ENCODE measurements at places on chromosomes 3 and 15.

DNA sequence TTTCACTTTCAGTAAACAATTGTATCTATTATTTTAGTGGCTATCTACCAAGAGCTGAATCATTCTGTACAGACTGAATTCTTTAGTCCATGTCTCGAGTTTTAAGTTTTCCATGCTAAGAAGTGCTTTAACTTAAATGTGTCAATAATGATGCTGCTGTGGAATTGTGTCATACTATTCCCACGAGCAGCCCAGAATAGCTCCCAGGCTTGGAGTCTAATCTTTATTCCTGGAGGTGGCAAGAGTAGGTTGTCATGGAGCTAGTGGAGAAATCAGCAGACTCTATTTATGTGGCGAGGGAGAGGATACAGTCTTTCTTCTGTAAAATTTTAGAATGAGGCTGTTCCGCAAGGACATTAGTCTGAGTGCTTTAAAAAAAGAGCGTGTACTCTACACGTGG is 207.2 kb downstream of the ROBO2 start:
- DNase-seq = no peak

- DNase-seq = no peak
Observed at GRCh38 chr3:177973241-177973840, 562.9 kb upstream of the KCNMB2 start.

DNA sequence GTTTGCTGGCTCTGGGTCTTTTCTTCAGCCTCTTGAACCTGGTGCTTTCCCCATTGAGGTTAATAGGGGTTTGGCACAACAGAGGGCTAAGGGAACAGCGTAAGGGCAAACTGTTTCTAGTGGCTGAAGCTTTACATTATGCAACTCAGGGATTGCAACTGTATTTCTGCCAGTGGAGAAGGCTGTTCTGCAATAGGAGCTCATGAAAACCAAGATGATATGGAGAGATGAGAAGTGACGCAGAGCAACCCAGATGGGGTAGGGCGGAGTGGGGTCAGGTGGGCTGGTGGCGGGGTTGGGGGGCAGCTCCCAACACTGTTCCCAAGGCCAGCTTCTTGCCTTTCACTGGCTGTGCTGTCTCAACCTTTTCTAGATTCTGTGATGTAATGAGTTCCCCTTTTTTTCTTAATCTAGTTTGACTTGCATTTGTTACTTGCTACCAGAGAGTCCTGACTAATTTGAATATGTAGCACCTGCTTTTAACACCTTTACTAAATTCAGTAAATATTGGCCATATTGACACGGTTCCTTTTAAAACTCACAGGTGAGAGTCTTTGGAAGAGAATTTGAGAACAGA is 7.2 kb downstream of the GXYLT2 start:
- DNase-seq = no peak

DNA sequence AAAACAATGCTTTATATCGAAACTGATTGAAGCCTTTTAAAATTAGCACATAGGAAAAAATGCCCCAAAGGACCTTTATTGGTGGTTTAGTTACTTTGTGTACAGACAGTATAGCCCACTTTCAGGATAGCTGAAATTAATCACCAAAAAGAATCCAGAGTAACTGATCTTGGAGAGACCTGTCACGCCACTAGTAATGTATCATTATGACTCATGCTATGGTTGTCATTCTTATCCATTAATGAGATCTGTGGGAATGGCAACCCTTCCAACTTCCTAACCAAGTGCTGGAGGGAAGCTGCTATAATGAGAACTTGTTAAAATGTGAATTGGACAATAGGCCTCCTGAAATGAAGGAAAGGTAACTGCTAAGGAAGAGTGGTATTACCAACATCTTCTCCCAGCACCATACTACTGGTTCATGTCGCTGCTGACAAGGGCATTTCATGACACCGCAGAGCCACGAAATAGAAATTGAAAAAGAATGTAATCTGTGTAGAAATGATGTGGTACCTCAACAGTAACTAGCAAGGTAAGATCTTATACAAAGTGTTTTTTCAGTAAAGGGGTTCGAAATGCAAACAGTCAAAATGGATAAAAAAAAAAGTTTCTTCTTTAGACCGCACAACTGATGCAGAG is 7.1 kb upstream of the EMC4 start:
- no peak for DNase-seq

GRCh38 chr3:30577788-30578187 is 28.6 kb upstream of the TGFBR2 start:
- no peak for DNase-seq

- DNase-seq = no peak
Observed at GRCh38 chr3:168620854-168621253, 525.1 kb upstream of the GOLIM4 start.

GRCh38 chr3:68893600-68894239 is 38.6 kb downstream of the TAFA4 start:
- DNase-seq = peak; percentile 49

GRCh38 chr3:48107227-48107626 is 81.0 kb downstream of the CDC25A start:
- no peak for DNase-seq

- no peak for DNase-seq
Observed at GRCh38 chr3:126104028-126104635, 20.2 kb upstream of the SLC41A3 start.

- DNase-seq = no peak
Observed at GRCh38 chr3:133805384-133805701, 272 bp upstream of the SRPRB start.

- DNase-seq = no peak
Observed at GRCh38 chr3:45599984-45600650, 5.6 kb downstream of the LIMD1 start.

GRCh38 chr3:3552761-3553160 is 246.5 kb upstream of the LRRN1 start:
- DNase-seq = no peak

GRCh38 chr15:65329288-65329983 is 25.0 kb downstream of the RNU5B-1 start:
- DNase-seq = no peak

- no peak for DNase-seq
Observed at GRCh38 chr15:84840741-84841429, 23.7 kb downstream of the ALPK3 start.

DNA sequence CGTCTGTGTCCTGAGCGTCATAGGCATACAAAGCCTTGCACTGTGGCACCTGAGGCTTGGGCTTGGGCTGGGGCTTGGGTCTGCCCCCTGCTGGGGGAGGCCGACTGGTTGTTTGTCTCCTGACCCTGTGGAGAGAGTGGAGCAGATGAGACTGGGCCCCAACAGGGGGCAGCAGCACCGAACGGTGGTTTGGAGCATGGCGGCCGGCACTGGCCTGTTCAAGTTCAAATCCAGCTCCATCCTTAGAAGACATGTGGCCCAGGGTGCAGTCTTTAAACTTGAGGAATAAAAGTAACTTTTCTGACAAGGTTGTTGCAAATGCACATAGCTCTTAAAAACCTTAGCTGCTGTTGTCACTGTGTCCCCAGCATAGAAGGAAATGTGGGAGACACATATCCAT is 33.3 kb downstream of the CCNB2 start:
- peak; percentile 66 for DNase-seq

- no peak for DNase-seq
Observed at GRCh38 chr3:155076888-155077287, 3.2 kb upstream of the MME start.
